HTR-8/SVneo (cell line): ENCODE measurements at places on chromosomes 16 and 17.

DNA sequence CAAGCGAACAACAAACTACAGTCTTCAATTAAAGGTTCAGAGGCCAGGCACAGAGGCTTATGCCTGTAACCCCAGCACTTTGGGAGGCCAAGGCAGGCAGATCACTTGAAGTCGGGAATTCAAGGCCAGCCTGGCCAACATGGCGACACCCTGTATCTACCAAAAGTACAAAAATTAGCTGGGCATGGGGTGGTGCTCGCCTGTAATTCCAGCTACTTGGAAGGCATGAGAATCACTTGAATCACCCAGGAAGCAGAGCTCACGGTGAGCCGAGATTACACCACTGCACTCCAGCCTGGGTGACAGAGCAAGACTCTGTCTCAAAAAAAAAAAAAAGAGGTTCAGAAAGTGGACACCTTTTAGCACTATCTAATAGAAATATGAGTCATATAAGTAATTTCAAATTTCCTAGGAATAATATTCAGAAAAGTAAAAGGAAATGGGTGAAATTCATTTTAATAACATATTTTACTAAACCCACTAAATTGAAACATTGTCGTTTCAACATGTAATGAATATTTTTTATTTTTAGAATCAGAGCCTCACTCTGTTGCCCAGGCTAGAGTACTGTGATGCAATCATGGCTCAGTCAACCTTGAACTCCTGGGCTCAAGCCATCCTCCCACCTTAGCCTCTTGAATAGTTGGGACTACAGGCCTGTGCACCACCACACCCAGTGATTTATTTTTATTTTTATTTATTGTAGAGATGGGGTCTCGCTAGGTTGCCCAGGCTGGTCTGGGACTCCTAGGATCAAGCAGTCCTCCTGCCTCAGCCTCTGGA lies 15.2 kb upstream of the MARCHF10 start:
- no peak for DNase-seq

DNA sequence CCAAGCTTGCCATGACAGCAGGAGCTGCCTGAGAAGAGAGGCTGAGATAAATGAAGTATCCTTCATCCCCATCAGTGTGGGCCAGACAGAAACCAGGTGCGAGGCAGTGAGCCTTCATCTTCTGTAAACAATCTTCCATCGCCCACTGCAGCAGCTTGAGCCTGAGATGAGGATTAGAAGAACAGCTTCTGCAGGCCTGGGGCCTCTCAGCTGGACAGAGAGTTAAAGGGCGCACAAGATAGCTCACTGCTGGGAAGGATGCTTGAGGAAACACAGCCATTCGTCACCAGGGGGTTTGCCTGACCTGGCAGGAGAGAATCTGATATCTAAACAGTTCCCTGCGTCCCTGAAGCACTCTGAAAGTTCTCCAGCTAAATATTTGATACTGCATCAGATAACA lies 27.1 kb downstream of the HOXB1 start:
- DNase-seq = no peak

DNA sequence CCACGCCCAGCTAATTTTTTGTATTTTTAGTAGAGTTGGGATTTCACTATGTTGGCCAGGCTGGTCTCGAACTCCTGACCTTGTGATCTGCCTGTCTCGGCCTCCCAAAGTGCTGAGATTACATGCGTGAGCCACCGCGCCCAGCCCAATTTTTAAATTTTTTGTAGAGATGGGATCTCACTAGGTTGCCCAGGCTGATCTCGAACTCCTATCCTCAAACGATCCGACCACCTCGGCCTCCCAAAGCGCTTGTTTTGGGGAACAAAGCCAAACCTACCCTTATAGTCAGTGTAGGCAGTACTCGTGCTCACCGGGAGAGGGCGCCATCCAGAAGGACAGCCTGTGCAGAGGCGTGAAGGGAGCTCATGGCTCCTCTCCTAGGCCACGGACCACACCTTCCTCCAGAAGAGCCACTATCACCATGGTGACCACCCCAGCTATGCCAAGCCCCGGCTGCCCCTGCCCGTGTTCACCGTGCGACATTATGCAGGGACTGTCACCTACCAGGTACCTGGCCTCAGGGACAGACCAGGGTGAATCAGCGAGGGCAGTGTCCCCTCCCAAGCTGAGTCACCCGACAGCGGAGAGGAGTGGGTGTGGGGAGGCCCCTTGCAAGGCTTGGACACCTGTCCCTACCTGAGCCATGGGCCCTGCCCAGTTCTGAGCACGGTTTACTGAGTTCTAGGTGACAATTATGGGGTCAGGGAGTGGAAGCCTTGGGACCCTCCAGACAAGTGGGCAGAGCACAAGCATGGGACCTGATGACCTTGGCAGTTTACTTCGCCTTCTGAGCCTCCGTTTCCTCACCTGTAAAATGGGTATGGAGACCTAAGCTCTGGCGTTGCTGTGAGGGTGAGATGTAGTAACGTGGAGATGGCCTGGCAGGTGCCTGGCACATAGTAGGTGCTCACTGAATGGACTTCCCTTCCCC lies 13.7 kb downstream of the MYO15B start:
- DNase-seq = peak; percentile 63

DNA sequence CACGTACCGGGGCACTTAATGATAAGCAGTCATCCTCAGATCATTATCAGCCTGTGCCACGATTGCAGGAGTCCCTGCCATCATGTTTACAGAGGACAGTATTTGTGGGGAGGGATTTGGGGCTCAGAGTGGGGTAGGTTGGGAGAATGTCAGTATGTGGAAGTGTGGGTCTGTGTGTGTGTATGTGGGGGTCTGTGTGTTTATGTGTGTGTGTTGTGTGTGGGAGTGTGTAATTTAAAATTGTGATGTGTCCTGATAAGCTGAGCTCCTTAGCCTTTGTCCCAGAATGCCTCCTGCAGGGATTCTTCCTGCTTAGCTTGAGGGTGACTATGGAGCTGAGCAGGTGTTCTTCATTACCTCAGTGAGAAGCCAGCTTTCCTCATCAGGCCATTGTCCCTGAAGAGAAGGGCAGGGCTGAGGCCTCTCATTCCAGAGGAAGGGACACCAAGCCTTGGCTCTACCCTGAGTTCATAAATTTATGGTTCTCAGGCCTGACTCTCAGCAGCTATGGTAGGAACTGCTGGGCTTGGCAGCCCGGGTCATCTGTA lies 13.5 kb upstream of the EFCAB13 start:
- DNase-seq = no peak

DNA sequence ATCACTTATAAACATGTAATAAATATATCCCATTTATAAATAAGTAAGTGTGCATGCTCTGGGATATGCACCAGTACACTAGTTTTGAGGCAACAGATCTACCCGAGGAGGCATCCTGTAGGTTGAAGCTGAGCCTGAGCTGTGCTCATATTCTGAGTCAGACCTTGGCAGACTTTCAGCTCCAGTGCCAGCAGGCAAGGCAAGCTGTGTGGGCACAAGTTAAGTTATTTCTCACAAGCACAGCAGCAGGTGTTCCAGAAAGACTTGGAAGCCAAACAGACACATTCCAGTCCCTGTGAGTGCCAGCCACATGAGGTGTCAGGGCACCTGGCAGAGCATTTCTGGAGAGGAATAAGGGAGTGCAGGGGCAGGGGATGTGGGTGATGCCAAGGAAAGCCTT lies 1.3 kb upstream of the CLEC19A start:
- DNase-seq = peak; percentile 39

GRCh38 chr16:85391175-85391707 lies 221.9 kb upstream of the GSE1 start:
- no peak for DNase-seq

DNA sequence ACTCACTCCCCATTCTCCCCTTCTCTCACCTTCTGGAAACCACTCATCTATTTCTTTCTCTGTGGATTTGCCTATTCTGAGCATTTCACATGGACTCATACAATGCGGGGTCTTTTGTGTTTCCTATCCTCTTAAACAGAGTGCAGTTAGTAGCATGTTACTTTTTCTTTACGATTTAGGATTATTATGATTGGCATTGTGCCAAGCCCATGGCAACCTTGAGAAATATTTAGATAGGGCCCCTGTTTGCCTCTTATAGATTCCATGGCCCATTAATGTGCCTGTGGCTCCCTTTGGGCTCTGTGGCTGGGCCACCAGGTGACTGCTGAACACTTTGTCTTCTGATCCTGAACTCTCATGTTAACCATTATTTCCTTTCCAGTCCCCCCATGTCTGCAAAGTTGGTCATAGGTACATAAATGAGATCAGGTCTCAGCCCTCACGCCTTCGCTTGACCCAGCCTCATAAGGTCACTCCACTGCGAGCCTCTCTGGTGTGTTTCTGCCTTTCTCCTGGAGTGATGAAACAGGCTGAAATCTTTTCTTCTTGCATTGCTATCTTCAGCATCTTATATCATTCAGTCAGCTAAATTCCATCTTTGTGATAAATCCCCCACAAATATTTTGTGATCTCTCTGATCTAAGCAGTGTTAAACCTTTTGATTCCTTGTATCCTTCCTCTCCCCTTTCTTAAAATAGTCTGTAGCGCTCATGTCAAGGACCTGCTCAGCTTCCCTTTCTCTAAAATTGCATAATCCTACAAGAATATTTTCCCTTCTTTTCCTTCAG lies 44.0 kb downstream of the MYH3 start:
- DNase-seq = no peak
